ENCODE measurements at places on chromosomes 6 and 20. TPM values are rescaled to one million over a fixed set of nuclear protein-coding genes. Genes with fewer than 3 reads are reported as not detected.
A peak's percentile ranks its signal among the peaks of the same experiment; 100 is the strongest.

Gene LY6G5C
- total RNA-seq: 2.9 TPM

DNA sequence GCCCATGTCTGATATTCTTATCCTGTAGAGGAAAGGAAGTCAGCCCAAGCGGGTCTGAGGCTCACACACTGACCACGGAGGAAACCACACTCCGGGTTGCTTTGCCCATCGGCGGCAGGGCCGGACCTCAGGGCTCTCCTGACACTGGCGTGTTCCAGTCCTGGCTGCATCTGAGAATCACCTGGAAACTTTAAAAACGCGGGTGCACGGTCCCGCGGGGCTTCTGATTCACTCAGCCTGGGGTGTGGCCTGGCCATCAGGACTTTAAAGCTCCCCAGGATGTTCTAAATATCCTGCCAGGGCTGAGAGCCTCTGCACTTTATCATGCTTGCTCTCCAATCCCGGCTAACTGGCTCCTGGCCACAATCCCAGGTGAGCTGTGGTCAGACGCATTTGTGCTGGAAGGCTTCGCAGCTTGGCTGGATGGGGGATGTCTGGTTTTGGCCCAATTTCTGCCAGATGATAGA is 47.7 kb upstream of the DACT2 start:
- no peak overlapping the region for H3K4me3 ChIP-seq
- H3K27ac ChIP-seq: no peak overlapping the region
- H3K36me3 ChIP-seq: no peaks in the 10 kb centered on the region
- no peak for DNase-seq

DNA sequence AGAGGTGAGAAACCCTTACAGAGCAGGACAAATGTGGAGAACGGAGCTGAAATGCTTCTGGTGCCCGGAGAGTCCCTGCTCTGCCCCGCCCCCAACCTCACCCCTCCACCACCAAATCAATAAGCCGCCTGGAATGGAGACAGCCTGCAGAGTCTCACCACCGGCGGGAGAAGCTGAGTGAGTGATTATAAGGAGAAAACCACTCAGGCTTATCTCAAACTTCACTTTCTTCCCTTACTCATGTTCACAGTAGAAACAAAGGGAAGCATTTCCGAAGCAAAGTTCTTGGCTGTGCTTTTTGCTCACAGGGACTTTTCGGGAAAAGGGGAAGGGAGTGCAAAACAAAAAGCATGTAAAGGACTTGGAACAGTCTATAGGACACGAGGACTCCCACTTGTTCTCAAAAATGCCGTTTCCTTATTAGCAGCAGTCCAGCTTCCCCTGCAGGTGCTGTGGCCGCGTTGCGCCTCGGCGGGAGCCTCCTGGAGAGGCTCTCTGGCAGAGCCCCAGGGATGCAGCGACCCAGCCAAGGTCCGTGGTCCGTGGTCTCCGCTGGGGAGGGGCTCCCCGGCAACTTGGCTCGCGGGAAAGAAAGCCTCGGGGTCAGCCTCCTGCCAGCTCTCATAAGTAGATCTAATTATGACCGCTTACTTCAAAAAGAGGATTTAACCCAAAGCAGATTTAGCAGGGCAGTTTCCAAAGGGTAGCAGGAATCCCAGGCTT is 64.8 kb upstream of the TMEM30A start:
- H3K36me3 ChIP-seq: no peaks in the 10 kb centered on the region
- peak overlapping the region; percentile 53 for H3K4me3 ChIP-seq
- peak; percentile 42 for DNase-seq
- H3K4me1 ChIP-seq: peaks cover 9% of the 10 kb centered on the region

DNA sequence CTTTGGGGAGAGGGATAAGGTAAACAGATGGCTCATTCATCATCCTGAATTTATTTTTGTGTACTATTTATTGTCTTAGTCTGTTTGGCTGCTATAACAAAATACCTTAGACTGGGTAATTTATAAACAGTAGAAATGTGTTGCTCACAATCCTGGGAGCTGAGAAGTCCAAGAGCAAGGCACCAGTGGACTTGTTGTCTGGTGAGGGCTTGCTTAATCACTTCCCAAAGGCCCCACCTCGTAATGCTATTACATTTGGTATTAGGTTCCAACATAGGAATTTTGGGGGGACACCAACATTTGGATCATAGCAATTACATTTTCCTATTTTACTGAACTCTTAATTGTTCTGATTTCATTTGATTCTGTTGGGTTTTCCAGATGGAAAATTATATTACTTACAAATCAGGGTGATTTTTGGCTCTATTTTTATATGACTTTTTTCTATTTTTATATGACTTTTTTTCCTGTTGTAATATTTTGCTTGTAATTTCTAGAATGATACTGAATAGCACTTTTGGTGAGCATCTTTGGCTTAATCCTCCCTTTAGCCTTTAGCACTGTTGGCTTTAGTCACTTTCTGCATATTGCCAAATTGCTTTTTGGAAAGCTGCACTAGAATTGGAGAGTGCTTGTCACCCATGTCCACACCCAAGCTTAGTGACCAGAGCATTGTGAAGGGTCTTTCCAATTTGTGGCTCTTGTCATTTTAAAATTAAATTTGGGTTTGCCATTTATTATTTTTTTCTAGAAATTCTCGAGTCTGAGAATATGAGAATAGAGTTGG is 43.7 kb upstream of the TULP4 start:
- H3K4me1 ChIP-seq: no peaks in the 10 kb centered on the region
- H3K27ac ChIP-seq: no peak overlapping the region
- no peaks in the 10 kb centered on the region for H3K27me3 ChIP-seq
- DNase-seq: no peak

DNA sequence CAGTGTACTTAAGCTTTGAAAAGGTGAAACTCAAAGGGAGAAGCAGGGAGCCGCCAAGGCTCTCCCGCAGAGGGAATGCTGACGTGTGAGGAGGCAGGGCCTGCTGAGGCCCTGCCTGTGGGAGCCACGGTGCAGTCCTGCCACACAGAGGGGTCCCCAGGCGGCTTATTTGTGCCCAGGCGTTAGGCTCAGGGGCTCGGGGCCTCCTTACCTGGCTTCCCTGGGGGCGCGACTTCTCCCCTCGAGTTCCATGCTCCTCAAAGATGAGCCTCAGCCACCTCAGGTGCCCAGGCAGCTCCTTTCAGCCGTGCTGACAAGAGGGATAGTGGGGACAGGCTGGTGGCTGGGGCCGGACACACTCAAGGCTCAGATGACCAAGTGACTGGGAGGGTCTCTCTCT is 2.2 kb upstream of the KIF25 start:
- no peak overlapping the region for H3K4me3 ChIP-seq
- H3K27ac ChIP-seq: no peak overlapping the region
- no peak for DNase-seq

Measured in astrocyte (in vitro differentiated cells and primary cell).